ENCODE measurements at places on chromosomes 2 and 18.

DNA sequence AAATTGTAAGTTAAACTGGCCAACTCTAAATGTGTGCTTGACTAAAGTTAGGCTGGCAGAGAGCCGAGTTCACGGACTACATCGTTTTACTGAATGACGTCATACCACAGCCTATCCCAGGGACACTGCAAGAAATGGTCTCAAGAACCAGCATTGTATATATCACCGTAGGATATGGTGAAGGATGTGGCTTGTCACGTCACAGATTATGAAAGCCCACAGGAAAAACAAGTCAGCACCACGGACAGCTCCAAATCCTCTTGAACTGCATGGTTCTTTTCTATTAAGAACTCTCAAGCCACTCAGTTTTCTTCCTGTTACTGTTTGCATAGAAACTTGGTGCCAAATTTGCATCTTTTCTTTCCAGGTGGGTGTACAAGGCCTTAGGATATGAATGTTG, 85.1 kb upstream of the ACAA2 start:
- DNase-seq: peak; percentile 60

GRCh38 chr2:101897301-101897700, 94.5 kb upstream of the IL1R2 start:
- DNase-seq: no peak

DNA sequence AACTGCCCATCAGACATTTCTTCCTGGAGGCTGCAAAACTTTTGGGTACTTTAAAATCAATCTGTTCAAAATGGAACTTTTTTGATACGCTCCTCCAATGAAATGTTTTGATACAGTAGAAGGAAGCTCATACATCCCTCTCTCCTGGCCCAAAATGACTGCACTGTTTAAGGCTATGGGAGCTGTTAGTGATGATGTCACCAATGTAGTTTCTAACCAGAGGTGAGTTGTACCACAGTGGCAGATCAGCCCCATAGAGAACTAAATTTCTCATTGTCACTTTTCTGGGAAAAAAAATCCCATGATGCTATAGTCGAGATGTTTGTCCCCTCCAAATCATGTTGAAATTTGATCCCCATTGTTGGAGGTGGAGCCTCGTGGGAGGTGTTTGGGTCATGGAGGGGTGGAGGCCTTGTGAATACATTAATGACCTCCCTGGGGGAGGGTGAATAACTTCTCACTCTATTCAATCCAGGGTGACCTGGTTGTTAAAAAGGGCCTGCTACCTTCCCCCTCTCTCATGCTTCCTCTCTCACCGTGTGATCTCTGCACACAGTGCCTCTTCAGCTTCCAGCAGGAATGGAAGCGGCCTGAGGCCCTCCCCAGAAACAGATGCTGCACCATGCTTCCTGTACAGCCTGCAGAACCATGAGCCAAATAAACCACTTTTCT, 117.4 kb upstream of the NPAS2 start:
- DNase-seq: no peak

- no peak for DNase-seq
Measured at GRCh38 chr2:289362-290089, 1.6 kb upstream of the ALKAL2 start.

DNA sequence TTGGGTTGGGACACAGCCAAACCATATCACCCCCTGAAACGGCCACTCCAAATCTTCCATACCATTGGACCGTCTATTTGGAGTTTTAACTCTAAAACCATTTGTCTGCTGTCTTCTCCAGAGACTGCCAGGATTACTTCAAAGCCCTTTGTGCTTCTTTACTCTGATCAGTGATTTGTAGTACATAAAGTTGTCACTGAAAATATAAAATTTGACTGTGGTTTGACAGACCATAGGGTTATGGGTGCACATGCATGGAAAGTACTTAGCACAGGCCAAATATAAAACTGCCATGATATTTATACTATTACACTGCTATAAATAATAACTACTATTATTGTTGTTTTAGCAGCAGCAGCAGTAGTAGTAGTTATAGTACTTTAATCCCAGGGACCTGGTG, 53.7 kb upstream of the AQP4 start:
- DNase-seq: no peak

- DNase-seq: no peak
Measured at GRCh38 chr18:989425-989824, 84.8 kb downstream of the ADCYAP1 start.

DNA sequence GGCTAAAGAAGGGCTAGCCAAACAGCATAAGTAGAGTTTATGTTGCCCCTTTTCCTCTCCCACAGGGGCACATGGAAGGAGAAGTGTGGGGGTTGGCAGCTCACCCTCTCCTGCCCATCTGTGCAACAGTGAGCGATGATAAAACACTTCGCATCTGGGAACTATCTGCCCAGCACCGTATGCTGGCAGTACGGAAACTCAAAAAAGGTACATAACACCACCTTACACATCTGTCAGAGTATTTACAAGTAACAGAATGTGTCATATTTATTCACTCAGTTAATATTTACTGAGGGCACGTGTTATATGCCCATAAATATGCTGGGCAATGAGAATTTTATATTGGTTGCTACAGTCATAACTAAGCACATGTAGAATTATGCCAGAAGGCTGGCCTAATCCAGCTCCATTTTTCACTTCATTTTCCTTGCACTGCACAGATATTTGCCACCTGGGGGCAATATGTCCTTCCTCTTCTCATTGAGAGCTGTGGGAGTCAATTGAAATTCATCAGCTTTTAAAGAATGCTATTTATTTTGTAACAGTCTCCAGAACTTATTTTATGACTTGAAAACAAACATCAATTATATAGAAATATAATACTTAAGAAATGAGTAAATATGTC, 150.6 kb downstream of the RTN4 start:
- peak; percentile 33 for DNase-seq

GRCh38 chr2:71460595-71461303, 7.4 kb downstream of the DYSF start:
- no peak for DNase-seq

GRCh38 chr18:49681387-49681786, 119.5 kb downstream of the LIPG start:
- DNase-seq: no peak

- DNase-seq: no peak
Measured at GRCh38 chr2:109141006-109141600, 12.1 kb downstream of the SH3RF3 start.

- DNase-seq: no peak
Measured at GRCh38 chr2:122590524-122590923, 835.1 kb downstream of the TSN start.

- no peak for DNase-seq
Measured at GRCh38 chr2:205860885-205861284, 178.6 kb downstream of the NRP2 start.

GRCh38 chr2:238573065-238573778, 146.5 kb downstream of the ASB1 start:
- DNase-seq: peak; percentile 6

- DNase-seq: no peak
Measured at GRCh38 chr2:226738191-226738820, 61.3 kb downstream of the IRS1 start.

DNA sequence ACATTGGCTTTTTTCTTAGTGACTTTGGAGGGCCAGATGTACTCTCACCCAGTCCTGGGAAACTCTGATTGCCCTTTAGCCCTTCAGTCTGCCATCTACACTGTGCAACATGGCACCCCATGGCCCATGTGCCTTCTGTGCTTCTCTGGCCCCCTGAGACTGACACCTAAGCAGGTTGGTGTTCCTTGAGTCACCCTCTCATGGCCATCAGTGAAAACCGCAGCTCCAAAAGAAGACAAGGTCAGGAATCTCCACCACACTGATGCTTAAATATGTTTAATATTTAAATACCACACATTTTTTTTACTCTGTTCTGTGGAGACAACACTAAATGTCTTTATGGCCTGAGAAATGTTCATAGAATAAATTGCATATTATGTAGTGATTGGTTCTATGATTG, 23.9 kb downstream of the DCC start:
- no peak for DNase-seq

DNA sequence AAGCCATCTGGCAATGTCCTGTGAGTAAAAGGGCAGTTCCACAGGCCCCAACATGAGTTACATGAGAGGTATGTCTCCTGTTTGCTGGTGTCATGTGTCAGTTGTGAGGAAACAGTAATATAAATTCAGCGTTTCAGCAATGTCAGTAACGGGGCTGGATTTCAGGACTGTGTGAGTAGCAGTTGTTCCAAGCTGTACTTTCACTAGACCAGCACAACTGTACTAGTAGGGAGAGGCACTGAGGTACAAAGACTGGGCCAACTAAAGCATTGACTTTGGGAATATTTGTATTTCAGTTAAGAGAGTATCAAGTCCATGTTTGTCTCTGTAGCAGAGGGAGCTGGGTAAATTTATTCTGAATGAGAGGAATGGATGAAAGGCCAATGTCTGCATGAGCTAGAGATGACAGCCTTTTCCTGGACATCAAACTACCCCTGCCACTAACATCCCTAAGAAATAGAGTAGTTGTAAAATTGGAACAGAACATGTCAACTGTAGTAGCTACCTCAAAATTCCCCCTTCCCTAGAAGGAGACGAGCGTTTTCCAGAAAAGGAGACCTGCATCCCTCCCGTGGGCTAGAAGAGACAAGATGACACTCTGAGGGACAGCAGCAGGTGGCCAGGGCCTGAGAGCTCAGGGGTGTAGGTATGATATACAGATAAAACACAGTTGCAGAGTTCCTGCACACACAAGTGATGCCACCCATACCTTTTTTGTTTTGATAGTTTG, 24.4 kb downstream of the EIF4E2 start:
- DNase-seq: no peak

DNA sequence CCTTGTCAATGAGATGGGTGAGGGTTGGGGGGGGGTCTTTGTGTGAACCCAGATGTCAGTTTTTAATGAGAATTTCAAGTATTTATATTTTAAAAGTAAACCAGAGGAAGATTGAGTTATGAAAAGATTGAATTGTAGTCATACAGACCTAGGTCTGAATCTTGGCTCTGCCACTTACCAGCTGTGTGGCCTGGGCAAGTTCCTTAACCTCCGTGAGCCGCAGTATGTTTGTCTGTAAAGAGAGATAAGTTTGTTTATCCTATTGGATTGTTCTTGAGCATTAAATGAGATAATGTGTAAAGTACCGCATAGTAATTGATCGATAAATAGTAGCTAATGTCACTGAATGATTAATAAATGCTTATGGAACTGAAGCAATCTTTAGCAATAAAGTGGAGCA, 63.8 kb downstream of the EML6 start:
- no peak for DNase-seq

- no peak for DNase-seq
Measured at GRCh38 chr18:55405475-55405874, 182.5 kb downstream of the TCF4 start.

- no peak for DNase-seq
Measured at GRCh38 chr2:118430510-118431164, 342.4 kb downstream of the INSIG2 start.

- no peak for DNase-seq
Measured at GRCh38 chr2:54666131-54666633, 57.3 kb upstream of the EML6 start.

DNA sequence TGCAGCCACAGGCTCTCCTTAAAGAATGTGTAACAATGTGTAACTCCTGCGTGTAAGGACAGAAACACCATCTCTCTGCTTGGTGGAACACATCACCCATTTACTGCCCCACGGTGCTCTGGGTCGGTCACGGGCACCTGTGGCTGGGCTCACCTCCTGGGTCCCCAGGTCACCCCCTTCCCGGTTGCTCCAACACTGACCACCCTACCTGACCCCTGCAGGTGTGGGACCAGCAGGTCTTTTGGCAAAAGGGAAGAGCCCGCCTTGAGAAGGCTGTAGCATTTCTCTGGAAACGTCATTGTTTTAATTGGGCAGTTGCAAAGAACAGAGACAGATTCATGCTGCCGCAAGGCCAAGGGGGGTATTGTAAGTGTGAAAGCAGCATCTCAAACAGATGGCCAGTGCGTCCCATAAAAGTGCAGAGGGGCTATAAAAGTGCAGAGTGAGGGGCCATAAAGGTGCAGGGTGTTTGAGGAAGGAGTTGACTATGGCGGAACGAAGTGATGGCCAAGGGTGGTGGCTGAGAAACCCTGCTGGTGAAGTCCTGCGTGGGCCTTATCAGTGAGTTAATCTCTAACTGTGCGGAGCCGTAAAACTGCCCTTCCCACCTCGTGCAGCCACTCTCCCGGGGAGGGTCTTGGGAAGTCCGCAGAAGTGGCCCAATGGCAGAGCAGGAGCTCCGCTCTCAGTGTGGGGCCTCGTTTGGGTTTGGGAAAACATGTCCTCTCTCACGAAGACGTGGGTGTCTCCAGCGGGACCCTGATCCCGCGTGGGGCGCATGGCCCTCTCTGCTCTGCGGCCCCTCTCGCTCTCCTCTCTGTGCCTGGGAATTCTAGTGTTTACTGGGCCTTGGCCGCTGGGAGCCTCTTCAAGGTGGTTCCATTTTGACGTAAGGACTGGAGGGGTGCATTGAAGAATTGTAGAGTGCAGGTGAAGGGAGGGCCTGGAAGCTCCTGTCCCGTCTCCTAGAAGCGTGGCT, 13.7 kb upstream of the NEU4 start:
- DNase-seq: no peak

- no peak for DNase-seq
Measured at GRCh38 chr2:36355890-36356297, 316 bp downstream of the CRIM1 start.

GRCh38 chr2:27347641-27348040, 8.9 kb downstream of the GTF3C2 start:
- no peak for DNase-seq

- DNase-seq: no peak
Measured at GRCh38 chr2:196441527-196441926, 198.0 kb upstream of the CCDC150 start.

DNA sequence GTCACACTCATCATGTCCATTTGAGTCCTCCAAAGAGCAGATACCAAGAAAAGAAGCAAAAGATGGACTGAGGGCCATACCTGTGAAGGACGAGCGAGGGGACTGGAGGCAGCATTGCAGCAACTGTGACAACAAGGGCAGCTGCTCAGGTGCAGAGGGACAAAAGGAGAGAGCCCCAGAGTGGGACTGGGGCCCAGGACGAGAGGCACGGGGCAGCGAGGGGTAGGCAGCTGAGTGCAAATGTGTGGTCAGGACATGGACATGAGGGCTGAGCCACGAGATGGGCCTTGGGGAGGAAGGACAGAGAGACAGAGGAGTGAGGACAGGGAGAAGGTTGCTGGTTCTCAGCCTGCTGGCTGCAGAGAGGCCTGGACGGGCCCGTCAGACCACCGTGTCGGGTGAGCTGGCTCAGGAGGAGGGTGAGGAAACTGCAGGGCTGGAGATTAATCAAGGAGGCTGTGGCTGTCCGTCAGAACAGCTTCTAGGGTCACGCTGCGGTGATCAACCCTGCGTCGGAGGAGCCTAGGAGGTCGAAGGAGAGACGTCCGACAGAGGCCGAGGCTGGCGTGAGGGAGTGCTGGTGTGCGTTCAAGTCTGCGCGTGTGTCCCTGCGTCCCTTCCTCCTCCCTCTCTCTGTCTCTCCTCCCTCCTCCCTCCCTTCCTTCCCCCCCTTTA, 206.8 kb upstream of the HDAC4 start:
- DNase-seq: no peak

- no peak for DNase-seq
Measured at GRCh38 chr2:61210332-61210981, 48.5 kb downstream of the C2orf74 start.

GRCh38 chr2:137508739-137509384, 455.4 kb upstream of the HNMT start:
- no peak for DNase-seq

- no peak for DNase-seq
Measured at GRCh38 chr2:100270381-100271146, 51.7 kb downstream of the LONRF2 start.

- DNase-seq: no peak
Measured at GRCh38 chr18:50162486-50163304, 32.3 kb downstream of the MYO5B start.

- DNase-seq: no peak
Measured at GRCh38 chr2:146844226-146844990, 1000.4 kb upstream of the ACVR2A start.

Data from CD4-positive, alpha-beta T cell treated with Interleukin-10 for 1 hour (primary cell).